ENCODE measurements at places on chromosomes 1 and 21.

DNA sequence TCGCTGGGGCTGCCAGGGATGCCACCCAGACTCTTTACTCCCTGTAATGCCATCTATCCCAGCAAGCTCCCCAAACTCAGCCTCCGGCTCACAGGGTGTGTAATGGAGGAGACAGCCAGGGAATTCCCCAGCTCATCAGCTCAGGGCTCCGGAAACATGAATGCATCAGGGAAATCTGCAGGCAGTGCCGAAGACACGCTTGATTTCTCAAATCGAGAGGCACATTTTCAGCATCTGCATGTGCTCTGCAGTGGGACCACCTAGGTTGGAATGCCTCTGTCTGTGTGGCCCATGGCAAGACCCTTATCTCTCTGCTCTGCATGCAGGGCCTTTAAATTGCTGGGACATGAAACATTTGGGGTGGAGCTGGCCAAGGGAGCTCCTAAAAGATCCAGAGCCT lies 170.1 kb downstream of the TRABD2B start:
- DNase-seq, result no peak

- no peak for DNase-seq
Observed at GRCh38 chr1:82042306-82043060, 241.7 kb downstream of the ADGRL2 start.

GRCh38 chr1:221940631-221941030 lies 198.7 kb upstream of the DUSP10 start:
- DNase-seq, result no peak

DNA sequence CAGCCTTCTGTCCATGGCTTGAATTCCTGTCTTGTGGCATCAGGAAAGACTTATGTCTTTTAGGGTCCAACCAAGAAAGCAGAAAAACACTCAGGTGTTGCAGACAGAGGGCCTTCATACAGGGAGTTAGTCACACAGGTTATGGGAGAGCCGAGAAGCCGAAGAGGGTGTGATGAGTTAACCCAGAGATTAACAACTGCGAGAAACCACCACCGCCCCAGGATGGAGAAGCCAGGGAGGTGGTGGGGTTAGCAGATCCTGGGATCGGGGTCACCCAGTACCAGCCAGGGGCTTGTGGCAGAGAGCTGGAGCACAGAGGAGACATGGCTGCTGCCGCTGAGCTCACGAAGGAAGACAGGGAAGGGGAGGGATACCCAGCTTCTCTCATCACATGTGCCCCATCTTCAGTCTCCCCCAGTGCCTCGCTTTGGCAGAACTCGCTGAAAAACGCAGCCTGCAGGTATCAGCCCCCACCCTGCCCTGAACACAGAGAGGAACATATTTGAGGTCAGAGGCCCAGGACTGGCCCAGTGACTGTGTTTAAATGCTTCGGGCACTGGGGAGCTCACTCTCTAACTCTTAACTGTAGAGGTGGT lies 58.7 kb downstream of the RUNX3 start:
- DNase-seq, result no peak

GRCh38 chr1:54945393-54945936 lies 35.0 kb upstream of the TMEM61 start:
- DNase-seq, result no peak

DNA sequence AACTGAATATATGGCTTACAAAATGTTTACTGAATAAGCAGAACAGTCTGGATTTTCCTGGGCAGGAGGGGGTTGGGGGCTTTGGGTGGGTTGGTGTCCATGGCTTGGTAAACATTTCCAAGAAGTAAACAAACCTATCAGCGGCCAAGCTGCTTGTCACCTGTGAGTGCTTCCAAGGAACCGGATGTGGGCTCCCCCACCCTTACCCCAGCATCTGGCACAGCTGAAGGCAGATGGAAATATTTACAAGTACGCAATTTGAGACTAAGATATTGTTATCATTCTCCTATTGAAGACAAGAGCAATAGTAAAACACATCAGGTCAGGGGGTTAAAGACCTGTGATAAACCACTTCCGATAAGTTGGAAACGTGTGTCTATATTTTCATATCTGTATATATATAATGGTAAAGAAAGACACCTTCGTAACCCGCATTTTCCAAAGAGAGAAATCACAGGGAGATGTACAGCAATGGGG lies at the start of gene CLCA1:
Gene CLCA1 (plus strand): TSS at position 427 of the 477 bp plus-strand sequence. CDS start 45 bp downstream, at position 472.
- no peak for DNase-seq

- no peak for DNase-seq
Observed at GRCh38 chr1:43834280-43835081, 99.1 kb upstream of the ARTN start.

DNA sequence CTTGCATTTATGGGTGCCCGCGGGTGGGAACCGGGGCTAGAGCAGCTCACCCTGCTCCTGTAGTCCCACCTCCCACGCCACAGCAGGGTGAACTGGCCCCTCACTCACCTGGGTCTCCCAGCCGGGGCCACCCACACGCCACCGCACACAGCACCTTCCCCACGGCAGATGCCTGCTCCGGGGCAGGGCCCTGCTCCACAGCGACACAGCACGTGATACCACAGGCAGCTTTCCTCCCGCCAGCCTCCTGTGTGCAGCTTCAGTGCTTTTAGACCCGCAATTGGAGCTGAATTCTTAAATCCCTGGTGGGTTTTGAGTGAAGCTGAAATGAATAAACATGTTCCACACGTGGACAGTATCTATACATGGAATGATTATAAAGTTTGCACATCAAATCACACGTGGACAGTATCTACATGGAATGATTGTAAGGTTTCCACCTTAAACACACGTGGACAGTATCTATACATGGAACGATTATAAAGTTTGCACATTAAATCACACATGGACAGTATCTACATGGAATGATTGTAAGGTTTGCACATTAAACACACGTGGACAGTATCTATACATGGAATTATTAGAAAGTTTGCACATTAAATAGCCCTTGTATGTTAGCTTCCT lies 93.1 kb upstream of the COL6A1 start:
- DNase-seq, result no peak

DNA sequence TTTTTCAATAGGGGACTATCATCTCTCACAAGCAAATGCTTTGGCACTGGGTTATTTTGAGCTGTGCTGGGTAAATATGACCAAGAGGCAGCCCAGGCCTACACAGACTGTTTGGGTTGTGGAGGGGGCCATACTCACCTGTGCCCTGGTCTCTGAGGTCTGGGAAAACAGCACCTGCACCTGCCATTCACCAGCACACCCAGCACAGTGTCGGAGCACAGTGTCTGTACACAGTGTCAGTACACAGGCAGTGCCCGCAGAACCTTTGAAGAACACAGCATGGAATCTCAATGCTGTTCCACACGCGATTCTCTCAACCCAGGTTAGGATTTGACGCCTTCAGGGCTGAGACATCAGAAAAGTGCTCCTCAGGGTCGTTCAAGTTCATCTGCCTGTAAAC lies 35.0 kb upstream of the FAM89A start:
- no peak for DNase-seq

- DNase-seq, result no peak
Observed at GRCh38 chr1:31764312-31765040, at the start of gene ADGRB2. Gene ADGRB2 (minus strand): TSS chr1:31764340. CDS start chr1:31757221, 7,119 bp downstream.

GRCh38 chr1:247437551-247438505 lies 20.1 kb downstream of the OR2B11 start:
- no peak for DNase-seq

- no peak for DNase-seq
Observed at GRCh38 chr1:93774707-93775106, 93.1 kb upstream of the BCAR3 start.

DNA sequence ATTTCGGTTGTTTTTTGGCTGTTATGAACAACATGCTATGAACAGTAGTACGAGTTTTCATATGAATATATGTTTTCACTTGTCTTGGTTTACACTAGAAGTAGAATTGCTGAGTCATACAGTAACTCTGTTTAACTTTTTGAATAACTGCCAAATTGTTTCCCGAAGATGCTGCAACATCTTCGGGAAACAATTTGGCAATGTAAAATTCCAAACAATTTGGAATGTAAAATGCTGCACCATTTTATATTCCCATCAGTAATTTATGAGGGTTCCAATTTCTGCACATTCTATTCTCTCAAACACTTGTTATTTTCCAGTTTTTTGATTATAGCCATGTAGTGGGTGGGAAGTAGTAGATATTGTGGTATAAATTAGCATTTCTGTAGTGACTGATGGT lies 11.6 kb downstream of the PCBP3 start:
- DNase-seq, result no peak

DNA sequence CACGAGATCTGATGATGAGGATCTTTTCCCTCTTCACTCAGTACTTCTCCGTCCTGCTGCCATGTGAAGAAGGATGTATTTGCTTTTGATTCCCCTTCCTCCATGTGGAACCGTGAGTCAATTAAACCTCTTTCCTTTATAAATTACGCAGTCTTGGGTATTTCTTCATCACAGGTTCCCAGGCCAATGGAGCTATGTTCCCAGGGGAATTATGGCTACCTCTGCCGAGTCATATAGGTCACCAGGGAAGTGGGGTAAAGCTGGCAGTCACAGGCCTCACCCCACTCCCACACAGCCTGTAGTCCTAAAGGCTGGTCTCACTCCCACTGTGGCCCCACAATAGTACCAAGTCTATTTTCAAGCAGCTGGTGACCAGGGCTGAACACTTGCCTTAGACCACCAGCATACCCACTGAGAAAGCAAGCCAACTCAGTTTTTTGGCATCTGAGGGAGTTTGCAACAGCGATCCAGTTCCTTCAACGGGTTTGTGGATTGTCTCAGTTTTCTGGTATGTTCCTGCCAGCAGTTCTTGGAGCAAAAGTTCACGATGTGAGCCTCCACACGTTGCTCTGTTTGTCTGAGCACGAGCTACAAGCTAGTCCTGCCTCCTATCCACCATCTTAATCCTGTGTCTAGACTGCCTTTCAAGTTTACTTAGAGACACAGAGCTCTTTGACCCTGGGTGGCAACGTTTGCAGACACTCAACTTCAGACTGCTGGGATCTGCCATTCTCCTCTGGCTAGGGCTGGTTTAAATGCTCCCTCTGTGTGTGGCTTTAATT lies 104.5 kb downstream of the CENPF start:
- no peak for DNase-seq

DNA sequence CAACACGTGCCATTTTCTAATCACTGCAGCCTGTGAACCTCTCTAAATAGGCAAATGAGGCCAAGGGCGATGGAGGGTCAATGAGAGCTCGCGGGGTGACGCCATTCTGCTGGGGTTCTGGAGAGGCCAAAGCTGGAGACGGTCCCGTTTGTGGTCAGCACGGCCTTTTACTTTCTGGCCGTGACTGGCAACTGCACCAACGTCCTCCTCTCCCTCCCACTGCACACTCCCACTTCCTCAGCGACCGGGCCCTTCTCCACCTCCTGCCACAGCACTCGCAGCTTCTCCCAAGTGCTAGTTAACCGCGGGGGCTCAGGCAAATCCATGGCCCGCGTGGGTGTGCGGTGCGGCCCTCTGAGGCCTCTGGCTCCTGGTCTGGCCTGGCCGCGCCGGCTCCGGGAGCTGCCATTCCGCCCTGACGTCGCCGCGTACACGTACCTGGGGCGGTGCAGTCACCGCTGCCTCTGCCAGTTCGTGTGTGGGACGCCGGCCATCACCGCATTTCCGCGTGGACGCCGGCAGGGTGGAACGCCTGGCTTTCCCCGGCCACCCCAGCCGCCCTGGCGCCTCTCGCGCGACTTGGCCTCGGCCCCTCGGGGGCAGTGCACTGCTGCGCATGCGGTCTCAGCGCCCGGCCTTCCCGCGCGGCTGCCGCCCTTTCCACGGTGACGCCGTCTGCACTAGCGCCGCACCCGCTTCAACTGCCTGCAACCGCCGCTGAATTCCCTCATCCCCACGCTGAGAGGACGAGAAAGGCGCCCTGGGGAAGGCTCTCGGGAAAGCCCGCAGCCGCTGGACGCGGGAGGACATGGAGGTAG lies 18.2 kb downstream of the OR2C3 start:
- DNase-seq, result no peak

DNA sequence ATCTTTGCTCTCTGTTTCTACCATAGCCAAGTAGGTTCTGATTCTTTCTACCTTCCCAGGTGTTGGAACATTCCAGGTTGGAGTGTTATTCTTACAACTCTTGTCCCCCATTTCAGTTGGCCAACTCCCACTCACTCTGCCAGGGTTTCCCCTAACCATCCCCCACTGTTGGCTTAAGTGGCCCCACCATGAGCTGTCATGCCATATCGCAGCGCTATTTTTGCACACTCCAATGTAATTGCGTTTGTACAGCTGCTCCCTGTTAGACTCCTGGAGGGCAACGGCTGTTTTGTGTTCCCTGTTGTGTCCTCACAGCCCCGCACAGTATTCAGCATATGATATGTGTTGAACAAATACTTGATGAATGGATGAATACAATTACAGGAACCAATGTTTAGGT lies 117.7 kb upstream of the ETS2 start:
- DNase-seq, result no peak

- no peak for DNase-seq
Observed at GRCh38 chr1:162847839-162848453, 13.0 kb downstream of the CCDC190 start.

DNA sequence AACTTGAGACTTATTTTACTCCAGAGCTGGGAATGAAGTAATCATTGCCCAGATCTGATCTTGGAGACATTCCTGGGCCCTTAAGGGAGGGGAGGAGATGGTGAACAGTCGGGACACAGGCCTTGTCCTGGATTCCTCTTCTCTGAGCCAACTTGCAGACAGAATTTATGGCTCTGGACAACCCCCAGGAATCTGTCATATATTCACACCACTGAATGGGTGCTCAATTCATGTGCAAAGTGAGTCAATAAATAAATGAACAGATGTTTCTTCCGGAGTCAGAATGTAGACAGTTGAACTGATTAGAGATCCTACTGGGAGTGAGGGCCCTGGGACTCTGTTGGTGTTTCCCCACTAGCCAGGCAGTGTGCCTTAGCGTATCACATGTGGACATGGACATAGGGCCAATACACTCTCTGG lies 2.6 kb downstream of the TUFT1 start:
- DNase-seq, result no peak

- no peak for DNase-seq
Observed at GRCh38 chr1:11930571-11931445, 3.7 kb upstream of the PLOD1 start.

- DNase-seq, result no peak
Observed at GRCh38 chr1:4126731-4127591, 226.9 kb upstream of the C1orf174 start.

- no peak for DNase-seq
Observed at GRCh38 chr1:15172405-15173259, 19.1 kb downstream of the TMEM51 start.

- DNase-seq, result no peak
Observed at GRCh38 chr1:13757693-13758092, 57.7 kb downstream of the PRDM2 start.

GRCh38 chr1:52976183-52977035 lies 49.3 kb downstream of the SCP2 start:
- DNase-seq, result no peak

DNA sequence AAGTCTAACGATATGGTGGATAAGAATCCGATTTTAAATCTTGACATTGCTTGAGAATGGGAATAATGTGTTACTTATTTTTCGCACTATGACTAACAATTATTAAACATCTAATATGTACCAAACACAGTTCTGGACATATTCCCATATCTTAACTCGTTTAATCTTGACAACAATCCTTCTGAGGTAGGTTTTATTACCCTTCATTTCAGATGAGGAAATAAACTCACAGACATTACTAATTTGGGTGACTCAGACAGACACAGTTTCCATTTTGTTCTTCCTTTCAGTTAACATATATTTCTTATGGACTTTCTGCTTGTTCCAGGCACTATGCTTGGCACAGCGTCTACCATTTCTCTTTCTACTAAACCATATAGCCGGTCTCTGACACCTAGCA lies 244.8 kb downstream of the SMYD3 start:
- DNase-seq, result no peak
